Lower leg skin (tissue), 4 donors: ENCODE measurements at places on chromosomes 1 and 21. TPM values are rescaled to one million over a fixed set of nuclear protein-coding genes. Genes with fewer than 3 reads are reported as not detected.

DNA sequence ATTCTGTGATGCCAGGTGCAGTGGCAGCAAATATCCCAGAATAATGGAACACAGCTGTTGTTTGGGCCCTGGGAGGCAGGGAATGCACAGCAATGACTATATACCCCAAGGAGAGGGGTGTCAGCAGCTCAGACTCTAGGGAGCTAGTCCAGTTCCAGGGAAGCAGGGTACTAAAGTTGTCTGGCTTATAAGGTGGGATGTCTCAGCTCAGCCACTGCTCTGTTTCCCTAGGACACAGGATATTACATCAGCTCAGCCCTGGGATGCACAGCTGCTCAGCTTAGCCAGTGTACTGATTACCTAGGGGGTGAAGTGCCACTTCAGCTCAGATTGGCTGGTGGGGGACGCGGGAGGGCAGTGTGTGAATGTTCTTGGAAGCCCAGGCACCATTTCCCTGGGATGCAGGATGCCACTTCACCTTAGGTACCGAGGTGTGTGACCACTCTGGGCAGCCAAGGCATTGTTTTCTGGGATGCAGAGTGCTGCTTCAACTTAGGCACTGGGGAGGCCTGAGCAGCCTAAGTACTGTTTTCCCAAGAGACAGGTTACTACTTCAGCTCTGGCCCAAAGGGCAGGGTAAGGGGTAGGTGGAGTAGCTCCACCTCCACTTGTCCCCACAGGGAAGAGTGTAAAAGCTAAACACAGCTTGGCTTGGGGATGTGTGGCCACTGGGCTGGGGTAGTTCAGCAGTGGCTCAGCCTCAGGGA, 59.4 kb downstream of the DIPK1A start:
- DNase-seq: no peak

GRCh38 chr1:20682571-20683236, 21.5 kb upstream of the DDOST start:
- no peak for DNase-seq

The TMEM35B gene
- 16.0 TPM for total RNA-seq

- DNase-seq: no peak
Observed at GRCh38 chr1:151759241-151759640, 4.1 kb downstream of the MRPL9 start.

The PTGFR gene
- total RNA-seq: 6.6 TPM

DNA sequence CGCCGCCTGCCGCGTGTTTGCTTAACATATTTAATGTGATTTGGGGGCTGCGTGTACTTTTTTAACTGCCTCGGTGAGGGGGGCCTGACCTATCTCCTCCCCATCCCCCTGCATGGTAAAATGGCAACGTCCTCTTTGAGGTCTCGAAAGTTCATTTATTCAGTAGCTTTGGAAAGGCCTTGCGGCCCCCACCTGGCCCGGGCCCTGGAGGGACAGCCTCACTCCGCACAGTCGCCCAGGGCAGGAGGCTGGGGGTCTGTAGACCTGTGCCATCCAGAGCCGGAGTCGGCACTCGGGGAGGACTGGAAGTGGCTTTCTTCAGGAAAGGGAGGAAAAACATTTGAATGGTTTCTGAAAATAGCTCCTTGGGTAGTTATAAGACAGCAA, 38.0 kb upstream of the ACTRT2 start:
- DNase-seq: peak; percentile 72

- no peak for DNase-seq
Observed at GRCh38 chr21:40421121-40421520, 425.8 kb downstream of the DSCAM start.
